ENCODE measurements at places on chromosomes 4 and X.

- DNase-seq = no peak
Observed at GRCh38 chr4:27005905-27006590, 145.4 kb downstream of the STIM2 start.

DNA sequence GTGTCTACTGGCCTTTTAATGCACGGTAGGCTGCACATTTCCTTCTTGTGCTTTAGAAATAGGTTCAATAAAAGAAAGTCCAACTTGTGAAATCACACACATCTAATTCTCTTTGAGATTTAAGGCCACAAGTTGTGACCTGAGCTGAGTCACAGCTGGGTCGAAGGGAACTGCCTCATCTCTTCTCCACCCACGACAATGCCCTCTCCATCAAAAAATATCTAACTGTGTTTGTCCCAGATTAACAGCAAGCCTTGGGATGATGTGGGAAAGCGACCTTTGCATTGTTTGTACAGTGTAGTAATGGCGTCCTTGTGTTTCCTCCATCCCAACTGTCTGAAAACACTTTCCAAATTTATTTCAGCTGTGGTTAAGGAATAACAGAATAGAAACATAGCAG lies 168.9 kb downstream of the AMELX start:
- no peak for DNase-seq

GRCh38 chr4:163391756-163392155 lies 48.1 kb downstream of the NPY5R start:
- no peak for DNase-seq

GRCh38 chr4:38396845-38397547 lies 267.0 kb upstream of the KLF3 start:
- no peak for DNase-seq

DNA sequence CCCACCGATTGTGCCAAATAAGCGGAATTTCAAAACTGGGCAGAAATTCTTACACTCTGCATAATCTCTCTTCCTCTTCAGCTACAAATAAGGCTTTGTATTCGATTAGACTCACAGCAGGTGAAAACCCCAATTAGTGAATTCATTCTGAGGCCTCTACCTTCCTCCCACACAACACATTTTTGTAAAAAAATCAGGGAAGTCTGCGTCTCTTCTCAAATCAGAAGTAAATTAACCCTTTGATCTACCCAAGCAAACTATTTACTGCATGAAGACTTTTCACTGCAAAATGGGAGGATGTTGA lies 200.6 kb upstream of the FTHL17 start:
- no peak for DNase-seq

- no peak for DNase-seq
Observed at GRCh38 chr4:72875545-72875944, 194.0 kb downstream of the COX18 start.

DNA sequence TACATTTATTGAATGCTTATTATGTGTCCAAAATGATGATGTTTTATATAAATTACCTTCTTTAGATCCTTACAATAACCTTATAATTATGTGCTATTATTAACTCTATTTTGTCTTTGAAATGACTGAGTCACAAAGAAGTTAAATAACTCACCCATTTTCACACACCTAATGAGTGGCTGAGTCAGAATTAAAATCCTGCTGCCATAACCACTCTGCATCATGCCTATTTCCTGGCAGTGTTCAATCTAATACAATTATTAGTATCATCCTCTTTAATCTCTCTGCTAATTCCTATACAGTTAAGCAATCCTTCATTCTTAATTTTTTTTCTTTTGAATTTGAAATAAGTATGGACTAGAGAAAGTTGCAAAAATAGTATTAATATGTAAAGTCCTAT lies 342.9 kb downstream of the CFAP299 start:
- DNase-seq = no peak

GRCh38 chr4:135670548-135670947 lies 1469.0 kb upstream of the PABPC4L start:
- DNase-seq = no peak

DNA sequence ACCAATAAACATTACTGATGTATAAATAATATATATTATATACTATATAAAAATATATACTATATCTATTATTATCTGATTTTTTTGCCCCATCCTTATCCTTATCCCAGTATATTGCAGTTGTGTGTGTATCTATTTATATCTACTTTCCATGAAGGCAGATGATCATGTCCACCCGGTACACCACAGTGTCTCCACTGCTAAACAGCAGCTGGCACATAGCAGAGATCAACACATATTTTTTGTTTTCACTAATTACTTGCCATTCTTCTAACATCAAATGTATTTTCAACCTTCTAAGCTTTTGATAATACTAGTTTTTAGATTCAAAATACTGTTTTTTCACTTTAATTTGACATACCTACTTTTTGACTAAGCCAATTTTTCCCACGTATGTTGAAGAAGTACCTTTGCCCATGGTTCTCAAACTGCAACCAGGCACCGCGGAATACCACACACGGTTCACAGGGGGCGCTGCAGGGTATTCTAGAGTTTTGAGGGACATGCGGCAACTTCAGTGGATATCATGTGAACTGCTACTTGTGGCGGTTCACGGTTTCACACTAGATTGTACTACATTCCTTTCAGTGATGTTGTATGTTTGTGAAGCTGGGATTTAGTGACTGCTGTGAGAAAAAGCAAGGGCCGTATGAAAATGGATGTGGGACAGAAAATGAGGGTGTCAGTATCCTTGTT lies 182.5 kb upstream of the NPY2R start:
- DNase-seq = peak; percentile 1

DNA sequence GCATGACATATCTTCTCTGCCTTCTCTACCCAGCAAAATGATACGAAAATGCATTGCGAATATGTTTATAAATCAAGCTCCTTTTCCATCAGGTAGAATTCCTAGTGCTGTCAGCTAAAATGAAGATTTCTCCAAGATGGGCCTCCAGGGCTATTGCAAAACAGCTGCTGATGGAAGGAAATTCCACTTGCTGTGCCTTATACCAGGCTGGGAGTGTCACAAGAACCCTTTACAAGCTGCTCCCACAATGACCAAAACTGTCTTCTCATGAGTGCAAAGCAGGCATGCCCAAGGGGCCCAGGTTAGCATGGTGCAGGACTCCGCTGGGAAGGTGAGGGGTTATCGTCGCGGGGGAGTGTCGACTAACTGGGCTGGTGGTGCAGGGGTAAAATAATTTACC lies 8.7 kb downstream of the HNRNPH2 start:
- DNase-seq = no peak

DNA sequence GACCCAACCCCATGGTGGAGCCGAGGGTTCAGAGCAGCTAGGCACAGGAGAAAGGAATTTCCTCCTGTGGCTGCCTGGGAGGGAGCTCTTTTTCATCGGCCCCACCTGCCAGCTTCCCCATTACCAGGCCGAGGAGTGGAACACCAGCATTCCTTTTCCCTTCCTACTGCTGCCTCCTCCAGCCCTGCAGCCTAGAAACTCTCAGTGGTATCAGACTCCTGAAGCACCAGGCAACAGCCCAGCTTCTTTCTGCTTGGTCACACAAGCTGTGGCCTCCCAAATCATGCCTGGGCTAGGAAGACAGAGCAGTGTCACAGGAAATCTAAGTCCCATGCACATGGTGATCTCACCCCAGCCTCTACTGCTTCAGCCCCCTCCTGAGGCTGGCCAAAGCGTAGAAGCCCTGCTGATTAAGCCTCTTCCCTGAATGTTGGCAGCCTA lies 30.1 kb downstream of the RTL5 start:
- DNase-seq = no peak

DNA sequence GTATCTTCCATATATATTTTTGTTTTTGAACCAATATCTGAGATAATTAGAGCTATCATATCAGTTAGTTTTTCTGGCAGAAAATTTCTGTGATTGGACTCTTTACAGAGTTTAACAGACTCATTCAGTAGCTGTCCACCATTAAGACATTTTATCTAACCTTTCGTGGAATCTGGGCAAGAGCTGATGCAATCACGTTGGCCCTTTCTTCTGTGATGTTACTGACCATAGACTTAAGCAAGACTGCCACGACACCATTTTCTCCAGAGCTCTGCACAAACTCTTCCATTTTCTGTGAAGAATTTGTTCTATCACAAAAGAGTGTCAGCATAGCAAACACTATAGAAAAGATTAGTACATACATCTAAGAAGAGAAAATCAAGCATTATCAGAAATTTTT lies 41.8 kb upstream of the UGT2B15 start:
- DNase-seq = no peak

DNA sequence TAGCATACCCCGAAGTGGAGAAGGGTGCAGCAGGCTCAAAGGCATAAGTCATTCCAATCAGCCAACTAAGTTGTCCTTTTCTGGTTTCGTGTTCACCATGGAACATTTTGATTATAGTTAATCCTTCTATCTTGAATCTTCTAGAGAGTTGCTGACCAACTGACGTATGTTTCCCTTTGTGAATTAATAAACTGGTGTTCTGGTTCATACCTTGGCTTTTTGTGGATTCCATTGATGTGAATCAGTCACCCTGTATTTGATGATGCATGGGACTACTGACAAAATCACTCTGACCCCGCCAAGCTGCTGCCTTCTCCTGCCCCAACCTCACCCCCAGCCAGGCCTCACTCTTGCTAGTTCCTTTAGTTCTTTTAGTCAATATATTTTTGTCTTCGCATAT lies 32.7 kb downstream of the F9 start:
- no peak for DNase-seq

DNA sequence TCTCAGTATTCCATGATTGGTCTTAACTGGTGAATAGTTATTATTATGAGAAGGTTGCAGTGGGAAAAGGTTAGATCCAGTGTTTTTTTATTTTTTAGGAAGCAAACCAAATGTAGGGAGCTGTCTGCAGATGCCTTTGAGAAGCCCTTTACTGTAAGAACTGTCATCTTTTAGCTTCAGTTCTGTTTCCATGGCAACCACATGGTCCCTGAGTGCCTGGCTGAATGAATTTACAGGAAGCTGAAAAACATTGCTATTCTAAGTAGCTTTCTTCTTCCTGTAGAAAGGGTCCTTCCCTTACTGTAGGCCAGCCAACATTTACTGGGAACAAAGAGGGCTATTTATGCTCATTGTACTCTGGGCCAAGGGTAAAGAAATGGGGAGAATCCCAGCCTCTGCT lies 103.3 kb downstream of the DCLK2 start:
- DNase-seq = no peak

- DNase-seq = no peak
Observed at GRCh38 chrX:119177278-119177677, 49.7 kb upstream of the KIAA1210 start.

DNA sequence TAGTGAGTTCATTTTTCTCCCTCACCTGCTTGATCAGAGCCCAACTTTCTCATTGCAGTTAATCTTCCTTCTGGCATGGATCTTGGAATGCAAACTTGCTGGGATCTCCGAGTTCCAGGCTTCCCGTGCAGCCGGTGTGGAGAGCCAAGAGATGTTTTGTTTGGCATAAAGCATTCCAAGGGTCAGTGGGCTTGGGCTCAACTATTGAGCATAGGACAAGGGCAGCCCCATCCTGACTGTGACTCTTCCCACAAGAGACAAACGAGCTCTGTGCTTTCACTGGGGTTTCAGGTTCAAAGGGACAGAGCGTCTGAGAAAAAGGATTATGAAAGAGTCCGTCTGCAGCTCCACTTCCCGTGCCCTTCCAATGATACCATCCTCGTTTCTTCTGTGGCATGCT lies 10.5 kb downstream of the TLR7 start:
- DNase-seq = no peak

- DNase-seq = no peak
Observed at GRCh38 chr4:183354219-183354618, 32.0 kb upstream of the CLDN24 start.

- no peak for DNase-seq
Observed at GRCh38 chr4:53376900-53377299, 541 bp upstream of the FIP1L1 start.

- DNase-seq = no peak
Observed at GRCh38 chr4:187366530-187366929, 629.0 kb upstream of the ZFP42 start.

DNA sequence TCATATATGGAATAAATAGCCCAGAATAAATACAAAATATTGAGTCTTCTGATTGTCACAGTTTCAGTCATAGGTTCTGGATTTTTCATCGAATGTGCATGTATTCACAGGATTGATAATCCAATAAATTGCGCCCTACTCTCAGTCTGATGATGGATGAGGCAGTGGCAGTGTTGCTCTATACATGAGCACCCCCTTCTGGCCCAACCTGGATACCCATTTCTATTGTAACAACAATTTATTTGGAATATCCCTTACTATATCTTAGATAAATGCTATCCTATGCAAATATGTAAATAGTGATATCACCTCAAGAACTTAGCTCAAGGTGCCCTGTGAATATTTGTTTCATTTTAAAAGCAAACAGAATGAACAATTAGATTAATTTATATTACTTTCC lies 733.7 kb upstream of the PABPC4L start:
- no peak for DNase-seq

GRCh38 chrX:49618574-49618973 lies 19.8 kb downstream of the GAGE1 start:
- DNase-seq = no peak

DNA sequence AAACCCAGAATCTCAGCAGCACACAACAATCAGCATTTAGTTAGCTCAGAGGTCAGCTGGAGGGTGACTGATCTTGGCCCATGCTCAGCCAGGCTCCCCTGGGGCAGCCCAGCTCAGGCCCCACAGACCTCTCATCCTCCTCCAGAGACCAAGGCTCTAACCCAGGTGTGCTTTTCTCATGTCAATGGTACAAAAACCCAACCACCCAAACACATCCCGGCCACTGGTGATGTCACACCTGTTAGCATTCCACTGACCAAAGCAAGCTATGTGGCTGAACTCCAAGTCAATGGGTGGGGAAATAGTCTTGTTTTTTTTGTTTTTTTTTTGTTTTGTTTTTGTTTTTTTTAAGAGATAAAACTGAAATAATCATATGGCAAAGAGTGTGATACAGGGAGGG lies 77.5 kb downstream of the CYTL1 start:
- DNase-seq = no peak

DNA sequence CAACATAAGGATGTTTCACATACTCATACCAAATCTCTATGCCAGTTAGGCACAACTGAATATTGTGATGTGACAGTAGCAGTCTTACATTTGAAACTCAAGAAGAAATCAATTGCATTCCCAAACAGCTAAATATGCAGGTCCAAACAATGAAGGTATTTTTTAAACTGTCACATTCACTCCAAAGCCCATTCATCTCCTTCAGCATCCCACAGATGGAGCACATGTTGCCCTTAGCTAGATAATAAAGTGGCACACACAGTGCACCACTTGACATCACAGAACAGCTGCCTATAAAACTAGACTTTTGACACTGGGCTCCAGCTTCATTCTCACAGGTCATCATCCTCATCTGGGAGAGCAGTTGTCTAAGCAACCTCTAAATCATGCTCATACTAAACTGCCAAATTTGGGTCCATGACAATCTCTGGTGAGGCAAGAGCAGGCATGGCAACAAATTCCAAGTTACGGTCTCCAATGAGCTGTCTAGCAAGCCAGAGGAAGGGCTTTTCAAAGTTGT lies 26.2 kb upstream of the ARHGEF6 start:
- no peak for DNase-seq

GRCh38 chr4:126973201-126973600 lies 659.6 kb upstream of the INTU start:
- no peak for DNase-seq

- no peak for DNase-seq
Observed at GRCh38 chr4:138138774-138139173, 103.4 kb downstream of the SLC7A11 start.

- no peak for DNase-seq
Observed at GRCh38 chrX:50470103-50471031, at the start of gene DGKK. Gene DGKK (minus strand): TSS chrX:50470825. CDS start chrX:50470678, 147 bp downstream.
